ENCODE measurements at places on chromosomes 1 and 21. TPM values are rescaled to one million over a fixed set of nuclear protein-coding genes. Genes with fewer than 3 reads are reported as not detected.

RIPPLY3 gene
- total RNA-seq, result under 0.01 TPM

FCRL6 gene
- not detected for total RNA-seq

SERTAD4 gene
- total RNA-seq, result 0.11 TPM

DCDC2B gene
- not detected for total RNA-seq

CFHR1 gene
- total RNA-seq, result not detected

CAPZA1 gene
- 178 TPM for total RNA-seq

WNT4 gene
- total RNA-seq, result 0.76 TPM

NUP133 gene
- 26.9 TPM for total RNA-seq

UBE2G2 gene
- 87.8 TPM for total RNA-seq

PPT1 gene
- 57.1 TPM for total RNA-seq
